ENCODE measurements at places on chromosomes 1 and 21.

GRCh38 chr1:201221201-201221846 is 30.7 kb downstream of the IGFN1 start:
- no peak overlapping the region for H3K27ac ChIP-seq
- H3K36me3 ChIP-seq = no peaks in the 10 kb centered on the region
- peaks cover 31% of the 10 kb centered on the region for H3K27me3 ChIP-seq
- H3K4me3 ChIP-seq = no peak overlapping the region
- H3K4me1 ChIP-seq = peaks cover 14% of the 10 kb centered on the region
- DNase-seq = no peak

DNA sequence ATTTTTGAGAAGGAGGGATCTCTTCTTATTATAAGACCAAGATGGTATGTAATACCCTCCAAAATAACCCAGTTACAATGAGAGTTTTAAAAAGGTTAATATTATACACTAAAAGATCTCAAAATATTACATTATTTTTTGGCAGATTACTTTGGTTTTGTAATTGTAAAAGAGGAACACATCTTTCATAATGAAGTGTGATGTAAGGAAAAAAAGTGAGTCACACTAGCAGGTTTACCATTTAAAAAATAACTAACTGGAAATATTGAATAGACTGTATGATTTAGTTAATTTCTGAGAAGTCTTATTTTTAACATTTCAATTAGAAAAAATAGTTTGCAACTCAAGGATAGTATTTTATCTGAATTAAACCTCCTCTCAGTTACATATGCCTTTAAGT is 1.1 kb downstream of the F5 start:
- no peak overlapping the region for H3K27ac ChIP-seq
- no peak for DNase-seq
- H3K4me3 ChIP-seq = no peak overlapping the region

GRCh38 chr1:182677397-182678098 is 6.8 kb downstream of the RGS8 start:
- peaks cover 28% of the 10 kb centered on the region for H3K4me1 ChIP-seq
- H3K27me3 ChIP-seq = peaks cover 22% of the 10 kb centered on the region
- no peak overlapping the region for H3K4me3 ChIP-seq
- no peak overlapping the region for H3K27ac ChIP-seq
- no peaks in the 10 kb centered on the region for H3K36me3 ChIP-seq
- no peak for DNase-seq

GRCh38 chr1:111369177-111369576 is 58.4 kb downstream of the OVGP1 start:
- no peak overlapping the region for H3K4me3 ChIP-seq
- no peaks in the 10 kb centered on the region for H3K36me3 ChIP-seq
- peaks cover 4% of the 10 kb centered on the region for H3K27me3 ChIP-seq

- no peak for DNase-seq
- peak overlapping the region; percentile 51 for H3K4me3 ChIP-seq
- H3K36me3 ChIP-seq = no peaks in the 10 kb centered on the region
- no peaks in the 10 kb centered on the region for H3K27me3 ChIP-seq
- peak overlapping the region; percentile 98 for H3K27ac ChIP-seq
- H3K4me1 ChIP-seq = peaks cover 49% of the 10 kb centered on the region
Measured at GRCh38 chr1:172145231-172145651, 275.2 kb upstream of the C1orf105 start.

- peaks cover 6% of the 10 kb centered on the region for H3K4me1 ChIP-seq
- peaks cover 10% of the 10 kb centered on the region for H3K27me3 ChIP-seq
- H3K4me3 ChIP-seq = no peak overlapping the region
Measured at GRCh38 chr1:237570530-237570929, 320.2 kb downstream of the ZP4 start.

- H3K27me3 ChIP-seq = peaks cover 3% of the 10 kb centered on the region
- no peak for DNase-seq
- peaks cover 17% of the 10 kb centered on the region for H3K4me1 ChIP-seq
- no peak overlapping the region for H3K4me3 ChIP-seq
- peaks cover 19% of the 10 kb centered on the region for H3K36me3 ChIP-seq
Measured at GRCh38 chr1:59705466-59706302, 109.1 kb upstream of the HOOK1 start.

- no peak overlapping the region for H3K4me3 ChIP-seq
- H3K4me1 ChIP-seq = no peaks in the 10 kb centered on the region
- H3K27ac ChIP-seq = no peak overlapping the region
- H3K36me3 ChIP-seq = no peaks in the 10 kb centered on the region
Measured at GRCh38 chr1:206982216-206982615, 12.0 kb upstream of the FCAMR start.

DNA sequence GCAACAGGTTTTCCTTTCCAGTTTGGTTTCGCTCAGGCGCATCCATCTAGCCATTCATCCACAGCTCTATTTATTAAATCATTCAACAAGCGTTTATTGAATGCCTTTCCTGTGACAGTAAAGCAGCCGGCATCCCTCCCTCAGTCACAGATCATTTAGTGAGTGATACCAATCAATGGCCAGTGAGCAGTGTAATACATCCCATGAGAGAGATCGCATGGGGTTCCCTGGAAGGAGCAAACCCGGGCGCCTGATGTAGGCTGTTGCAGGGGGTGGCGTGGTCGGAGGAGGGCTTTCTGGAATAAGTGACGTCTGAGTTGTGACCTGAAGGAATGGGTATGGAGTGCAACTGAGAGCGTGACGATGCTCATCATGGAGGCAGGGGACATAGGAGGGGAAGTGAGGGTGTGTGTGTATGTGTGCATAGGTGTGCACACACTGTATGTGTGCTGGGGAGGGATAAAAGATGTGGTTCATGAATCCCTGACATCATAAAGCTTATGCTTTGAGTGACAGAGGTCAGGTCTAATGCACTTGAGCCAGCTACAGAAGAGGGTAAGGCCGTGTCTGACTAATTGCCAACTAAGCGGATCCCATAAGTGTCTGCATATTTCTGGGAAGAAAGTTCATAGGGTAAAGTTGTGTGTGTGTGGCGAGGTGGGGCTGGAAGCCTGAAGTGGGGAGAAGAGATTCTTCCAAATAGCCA is 6.6 kb downstream of the FCMR start:
- no peak overlapping the region for H3K27ac ChIP-seq
- H3K4me1 ChIP-seq = no peaks in the 10 kb centered on the region
- H3K27me3 ChIP-seq = peaks cover 65% of the 10 kb centered on the region
- no peak for DNase-seq
- no peaks in the 10 kb centered on the region for H3K36me3 ChIP-seq

- DNase-seq = no peak
- no peaks in the 10 kb centered on the region for H3K36me3 ChIP-seq
- peaks cover 76% of the 10 kb centered on the region for H3K4me1 ChIP-seq
- peaks cover 14% of the 10 kb centered on the region for H3K27me3 ChIP-seq
- no peak overlapping the region for H3K27ac ChIP-seq
Measured at GRCh38 chr1:119330466-119331189, 38.0 kb upstream of the HAO2 start.

DNA sequence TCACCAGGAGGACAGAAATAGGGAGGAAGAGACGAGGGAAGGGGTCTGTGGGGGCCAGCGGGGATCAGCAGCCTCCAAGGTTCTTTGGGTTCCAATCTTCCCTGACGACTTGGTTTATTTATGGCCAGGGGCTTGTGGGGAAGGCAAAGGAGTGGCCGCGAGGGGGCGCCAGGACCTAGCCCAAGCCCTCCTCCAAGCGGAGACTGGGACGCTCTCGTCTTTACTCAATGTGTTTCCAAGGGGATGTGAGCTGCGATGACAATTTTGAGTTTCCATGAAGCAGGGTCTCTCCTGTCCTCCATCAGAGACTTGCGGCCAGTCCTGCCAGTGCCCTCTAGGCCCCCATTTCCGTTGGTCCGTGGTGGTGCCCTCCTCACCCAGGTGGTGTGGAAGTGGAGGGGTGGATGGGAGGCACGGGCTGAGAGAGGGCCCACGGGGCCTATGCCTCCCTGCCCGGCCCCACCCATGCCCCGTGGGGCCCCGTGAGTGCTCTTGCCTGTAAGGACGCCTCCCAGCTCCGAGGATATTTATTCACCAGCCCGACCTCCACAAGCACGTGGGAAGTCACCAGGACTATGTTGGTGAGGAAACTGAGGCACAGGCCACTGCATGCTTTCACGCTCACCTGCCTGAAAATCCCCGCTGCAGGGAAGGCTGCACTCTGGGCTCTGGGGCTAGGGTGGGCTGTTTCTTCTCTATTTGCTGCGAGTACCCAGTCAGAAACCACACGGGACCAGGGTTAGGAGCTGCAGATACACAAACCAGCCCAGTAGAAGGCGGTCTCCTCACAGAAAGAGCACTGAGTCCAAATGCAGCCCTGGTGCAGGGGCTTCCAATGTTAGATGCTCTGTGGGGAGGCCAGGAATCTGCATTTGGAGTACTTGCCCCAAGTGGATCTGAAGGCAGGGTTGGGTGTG is 26.5 kb downstream of the DMRTB1 start:
- H3K4me3 ChIP-seq = no peak overlapping the region
- H3K4me1 ChIP-seq = peaks cover 15% of the 10 kb centered on the region
- H3K36me3 ChIP-seq = no peaks in the 10 kb centered on the region
- H3K27me3 ChIP-seq = peaks cover 17% of the 10 kb centered on the region
- peak; percentile 94 for DNase-seq

DNA sequence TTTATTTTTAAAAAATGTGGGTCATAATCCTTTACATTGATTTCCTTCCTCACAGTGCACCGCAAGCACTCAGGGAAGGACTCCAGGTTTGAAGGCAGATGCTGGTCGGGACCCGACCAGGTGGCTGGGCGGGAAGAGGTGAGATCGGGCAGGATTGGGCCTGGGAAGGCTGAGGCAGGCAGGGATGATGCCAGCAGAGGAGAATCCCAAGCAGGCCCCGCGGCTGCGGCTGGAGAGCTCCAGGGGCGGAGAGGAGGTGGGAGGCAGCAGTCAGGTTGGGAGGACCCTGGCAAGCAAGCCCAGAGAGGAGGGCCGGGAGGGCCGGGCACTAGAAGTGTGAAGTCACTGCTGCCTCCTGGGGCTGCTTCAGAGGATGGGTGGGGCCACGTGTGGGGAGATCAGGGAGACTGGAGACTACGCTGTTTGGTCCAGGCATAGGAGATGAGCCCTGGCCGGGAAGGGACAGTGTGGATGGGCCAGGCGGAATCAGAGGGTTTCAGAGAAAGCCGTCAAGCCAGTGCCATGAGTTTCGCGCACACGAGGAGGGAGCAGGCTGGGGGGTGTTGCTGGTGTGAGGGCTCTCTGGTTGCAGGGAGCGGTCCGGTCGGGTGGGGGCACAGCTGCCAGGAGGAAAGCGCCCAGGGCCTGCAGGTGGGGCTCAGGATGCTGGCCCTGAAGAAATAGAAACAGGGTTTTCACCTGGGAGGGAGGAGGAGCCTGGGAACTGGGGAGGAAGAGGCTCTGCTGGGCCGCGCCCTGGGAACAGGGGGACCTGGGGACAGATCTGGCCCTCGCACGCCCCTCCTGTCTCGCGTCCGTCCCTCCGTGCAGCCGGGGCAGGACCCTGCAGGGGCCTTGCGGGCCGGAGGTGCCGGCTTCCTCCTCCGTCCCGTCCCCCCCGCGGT is 888 bp upstream of the COL18A1 start:
- H3K27ac ChIP-seq = no peak overlapping the region
- H3K36me3 ChIP-seq = peaks cover 7% of the 10 kb centered on the region
- H3K4me3 ChIP-seq = peak overlapping the region; percentile 88
- peaks cover 42% of the 10 kb centered on the region for H3K4me1 ChIP-seq
- H3K27me3 ChIP-seq = peaks cover 35% of the 10 kb centered on the region
- DNase-seq = peak; percentile 49

DNA sequence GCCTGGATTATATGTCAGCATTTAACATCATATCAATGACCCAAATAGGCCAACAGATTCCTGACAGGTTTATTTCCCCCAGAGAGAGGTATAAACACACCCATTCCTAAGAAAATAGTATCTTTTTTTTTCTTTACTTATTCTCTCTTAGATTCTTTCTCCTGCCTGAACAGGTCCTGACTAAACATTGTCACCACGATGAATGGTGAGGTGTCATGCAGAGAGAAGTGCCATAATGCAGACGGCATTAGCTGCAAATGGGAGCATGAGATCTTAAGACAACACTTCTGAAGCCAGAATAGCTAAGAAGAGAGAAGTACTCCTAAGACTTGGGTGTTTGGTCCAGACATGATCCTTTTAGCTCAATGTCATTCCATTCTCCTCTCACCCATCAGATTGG is 131.3 kb downstream of the ZNF648 start:
- no peaks in the 10 kb centered on the region for H3K4me1 ChIP-seq
- no peaks in the 10 kb centered on the region for H3K36me3 ChIP-seq
- no peak overlapping the region for H3K4me3 ChIP-seq
- no peak overlapping the region for H3K27ac ChIP-seq
- DNase-seq = no peak
- peaks cover 14% of the 10 kb centered on the region for H3K27me3 ChIP-seq

DNA sequence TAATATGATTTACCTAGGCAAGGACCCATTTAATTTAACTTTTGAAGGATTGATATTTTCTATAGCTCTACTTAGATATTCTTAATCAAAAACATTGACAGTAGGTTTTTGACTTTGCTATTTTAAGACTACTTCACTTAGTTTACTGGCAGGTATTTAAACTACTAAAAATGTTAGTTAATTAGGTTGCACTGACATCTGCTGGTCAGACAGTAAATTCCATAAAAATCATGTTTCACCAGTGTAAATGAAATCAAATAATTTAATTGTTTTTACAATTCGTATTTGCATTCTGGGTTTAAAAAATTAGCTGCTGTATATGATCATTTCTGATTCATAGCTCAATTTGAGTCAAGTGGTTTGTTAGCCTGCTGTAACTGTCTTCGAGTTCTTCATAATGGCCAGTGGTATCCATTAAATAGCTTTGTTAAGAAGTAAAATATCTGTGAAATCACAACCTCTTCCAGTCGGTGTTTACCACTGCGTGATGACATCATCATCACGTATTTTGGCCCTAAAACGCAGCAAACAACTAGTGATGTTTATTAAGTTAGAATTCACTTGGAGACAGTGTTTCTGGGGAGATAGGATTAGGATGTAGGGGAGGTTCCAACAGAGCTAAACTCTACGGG is 26.2 kb downstream of the EXTL2 start:
- no peaks in the 10 kb centered on the region for H3K4me1 ChIP-seq
- H3K36me3 ChIP-seq = no peaks in the 10 kb centered on the region
- no peak overlapping the region for H3K4me3 ChIP-seq
- H3K27me3 ChIP-seq = no peaks in the 10 kb centered on the region

GRCh38 chr1:214317300-214317699 is 36.3 kb downstream of the SMYD2 start:
- H3K4me1 ChIP-seq = peaks cover 58% of the 10 kb centered on the region
- H3K27me3 ChIP-seq = peaks cover 2% of the 10 kb centered on the region
- no peak overlapping the region for H3K4me3 ChIP-seq
- peaks cover 52% of the 10 kb centered on the region for H3K36me3 ChIP-seq
- DNase-seq = no peak

Measured in nephron progenitor cell (in vitro differentiated cells).